ENCODE measurements at places on chromosomes 11 and 22.

DNA sequence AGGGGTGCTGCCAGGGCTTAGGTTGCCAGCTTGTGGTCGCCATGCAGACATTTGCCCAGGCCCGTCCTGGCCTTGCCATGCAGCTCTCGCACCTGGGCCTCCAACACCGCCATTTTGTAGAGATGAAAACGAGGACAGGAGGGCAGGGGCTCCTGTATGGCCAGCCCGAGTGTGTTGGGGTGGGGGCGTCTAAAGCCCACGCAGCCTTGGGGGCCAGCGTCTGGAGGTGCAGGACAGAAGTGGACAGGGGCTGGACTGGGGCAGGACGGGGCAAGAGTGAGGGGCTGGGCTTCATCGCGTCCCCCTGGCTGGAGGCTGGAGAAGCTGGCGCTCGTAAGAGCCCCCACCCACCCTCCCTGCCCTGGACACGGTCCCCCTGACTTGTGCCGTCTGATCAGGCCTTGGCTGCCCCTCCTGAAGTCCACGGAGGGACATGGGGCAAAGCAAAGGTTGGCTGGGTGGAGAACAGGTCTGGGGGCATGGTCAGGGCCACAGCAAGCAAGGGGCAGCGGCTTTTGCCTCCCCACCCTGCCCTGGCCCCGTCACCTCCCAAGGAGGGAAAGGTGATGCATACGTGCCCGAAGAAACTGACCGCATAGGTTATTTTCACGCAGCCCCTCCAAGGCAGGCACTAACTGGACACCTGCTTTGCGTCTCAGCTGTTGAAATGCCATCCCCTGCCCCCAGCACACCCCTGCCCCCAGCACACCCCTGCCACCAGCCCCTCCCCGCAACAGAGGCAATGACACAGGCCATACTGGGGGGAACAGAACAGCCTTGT, 815 bp downstream of the TNNT3 start:
- DNase-seq = no peak

DNA sequence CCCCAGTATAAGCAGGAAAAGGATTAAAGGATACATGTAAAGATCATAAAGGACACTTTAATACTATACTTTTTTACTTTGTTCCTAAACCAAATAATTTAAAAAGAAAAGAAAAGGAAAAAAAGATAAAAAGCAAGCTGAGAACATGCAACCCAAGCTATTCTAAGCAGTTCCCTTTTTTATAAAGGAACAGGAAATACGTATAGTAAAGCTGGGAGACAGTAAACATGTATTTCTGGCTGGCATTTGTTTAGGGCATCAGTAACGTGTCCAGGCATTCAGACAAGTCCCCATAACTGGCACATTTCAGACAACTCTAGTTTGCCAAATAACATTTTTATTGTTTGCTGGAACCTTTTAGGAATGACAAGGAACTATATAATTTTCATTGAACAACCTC, 24.9 kb downstream of the BCO2 start:
- DNase-seq = no peak

GRCh38 chr11:46047520-46047919, 73.7 kb downstream of the PHF21A start:
- no peak for DNase-seq

DNA sequence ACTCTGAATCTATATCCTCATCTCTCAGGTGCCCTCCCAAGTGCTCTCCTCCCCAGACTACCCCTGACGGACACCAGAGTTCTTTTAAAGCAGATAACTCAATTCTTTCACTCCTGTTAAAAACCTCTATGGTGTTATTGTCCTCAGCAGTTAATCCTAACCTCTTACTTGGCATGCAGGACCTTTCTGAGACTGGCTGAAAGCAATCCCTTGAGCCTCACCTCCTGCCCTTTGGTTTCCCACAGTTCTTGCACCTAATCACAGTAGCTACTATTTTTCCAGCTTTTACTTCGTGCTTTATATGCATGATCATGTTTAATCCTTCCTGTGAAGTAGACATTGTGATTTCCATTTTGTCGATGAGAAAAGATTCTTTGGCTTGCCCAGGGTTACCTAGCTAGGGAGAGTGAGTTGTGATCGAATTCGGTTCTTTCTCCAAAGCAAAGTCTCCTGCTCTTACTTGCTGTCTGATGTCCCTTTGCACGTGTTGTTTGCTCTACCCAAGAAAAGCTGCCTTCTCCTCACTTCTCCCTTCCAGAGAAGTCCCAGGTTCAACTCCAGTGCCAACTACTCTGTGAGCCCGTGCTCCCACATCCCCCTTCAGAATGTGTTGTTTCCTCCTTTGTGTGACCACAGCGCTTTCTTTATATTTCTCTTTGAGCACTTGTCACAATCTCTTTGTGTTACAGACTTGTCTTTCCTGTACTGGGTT, 2.1 kb downstream of the UBE2L3 start:
- DNase-seq = no peak

- peak; percentile 25 for DNase-seq
Measured at GRCh38 chr11:45100339-45100738, 46.1 kb upstream of the PRDM11 start.

DNA sequence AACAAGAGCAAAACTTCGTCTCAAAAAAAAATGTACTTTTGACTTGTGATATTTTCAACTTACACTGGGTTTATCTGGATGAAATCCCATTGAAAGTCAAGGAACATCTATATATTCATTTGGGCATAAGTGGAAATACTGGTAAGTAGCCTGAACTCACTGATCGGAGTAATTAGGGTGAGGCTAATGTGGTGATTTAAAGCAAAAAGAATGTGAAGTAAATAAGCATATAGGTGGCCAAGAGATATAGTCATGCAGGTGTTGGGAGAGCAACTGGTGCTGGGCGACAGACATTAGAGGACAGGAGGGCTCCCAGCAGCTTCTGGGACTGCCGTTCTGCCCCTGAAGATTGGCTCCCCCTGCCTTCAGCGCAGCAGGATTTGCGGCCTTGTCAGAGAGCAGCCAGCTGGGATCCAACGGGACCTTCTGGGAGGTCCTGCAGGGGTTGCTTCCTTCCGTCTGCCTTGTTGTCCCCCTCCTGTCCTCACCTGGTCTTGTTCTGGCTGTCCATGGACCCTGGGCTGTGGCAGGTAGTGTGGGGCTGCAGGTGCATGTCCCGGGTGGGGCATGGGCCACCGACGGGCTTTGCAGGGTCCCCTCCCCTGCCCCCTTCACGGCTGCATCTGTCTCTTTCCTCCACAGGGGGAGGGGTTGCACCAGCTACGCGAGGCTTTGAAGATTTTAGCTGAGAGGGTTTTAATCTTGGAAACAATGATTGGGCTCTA, 14.1 kb downstream of the RHBDD3 start:
- DNase-seq = no peak

DNA sequence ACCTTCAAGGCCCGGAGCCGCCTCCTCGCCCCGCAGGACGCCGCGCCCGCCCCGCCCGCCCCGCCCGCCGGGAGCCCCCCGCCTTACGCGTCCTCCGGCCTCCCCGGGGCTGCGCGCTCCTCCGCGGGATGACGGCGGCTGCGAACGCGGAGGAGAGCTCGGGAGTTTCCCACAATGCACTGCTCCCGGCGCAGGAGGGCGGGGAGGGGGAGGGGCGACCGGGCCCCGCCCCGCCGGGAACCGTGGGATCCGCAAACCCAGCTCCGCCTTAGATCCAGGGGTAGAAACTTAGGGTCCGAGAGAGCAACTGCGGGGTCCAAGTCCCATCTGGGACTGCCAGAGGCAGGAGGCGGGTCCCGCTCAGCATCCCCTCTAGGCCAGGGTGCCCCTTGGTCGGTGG, at the start of gene CEND1:
TSS of gene CEND1 (minus strand) at position 148 of the 400 bp plus-strand sequence. CDS start 1,514 bp downstream, outside the sequence.
- DNase-seq = peak; percentile 58

DNA sequence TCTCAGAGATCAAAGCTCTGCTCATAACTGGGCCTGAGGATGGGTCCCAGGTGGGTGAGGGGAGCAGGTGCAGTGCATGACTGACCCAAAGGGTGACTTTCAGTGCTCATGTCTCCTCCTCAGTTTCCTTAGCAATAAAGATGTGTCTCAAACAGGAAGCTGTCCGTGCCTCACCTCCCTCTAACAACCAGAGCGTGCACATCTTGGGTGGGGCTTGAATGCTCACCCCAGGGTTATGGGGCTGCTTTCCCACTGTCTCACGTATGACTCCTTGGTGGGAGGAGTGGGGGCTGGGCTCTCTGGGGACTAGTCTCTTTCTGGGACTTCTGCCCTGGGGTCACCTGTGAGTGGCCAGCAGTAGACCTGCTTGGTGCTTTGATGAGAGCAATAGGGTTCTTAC, 53.9 kb upstream of the PHOX2A start:
- DNase-seq = no peak

- DNase-seq = no peak
Measured at GRCh38 chr11:107547961-107548360, 17.6 kb downstream of the ALKBH8 start.

DNA sequence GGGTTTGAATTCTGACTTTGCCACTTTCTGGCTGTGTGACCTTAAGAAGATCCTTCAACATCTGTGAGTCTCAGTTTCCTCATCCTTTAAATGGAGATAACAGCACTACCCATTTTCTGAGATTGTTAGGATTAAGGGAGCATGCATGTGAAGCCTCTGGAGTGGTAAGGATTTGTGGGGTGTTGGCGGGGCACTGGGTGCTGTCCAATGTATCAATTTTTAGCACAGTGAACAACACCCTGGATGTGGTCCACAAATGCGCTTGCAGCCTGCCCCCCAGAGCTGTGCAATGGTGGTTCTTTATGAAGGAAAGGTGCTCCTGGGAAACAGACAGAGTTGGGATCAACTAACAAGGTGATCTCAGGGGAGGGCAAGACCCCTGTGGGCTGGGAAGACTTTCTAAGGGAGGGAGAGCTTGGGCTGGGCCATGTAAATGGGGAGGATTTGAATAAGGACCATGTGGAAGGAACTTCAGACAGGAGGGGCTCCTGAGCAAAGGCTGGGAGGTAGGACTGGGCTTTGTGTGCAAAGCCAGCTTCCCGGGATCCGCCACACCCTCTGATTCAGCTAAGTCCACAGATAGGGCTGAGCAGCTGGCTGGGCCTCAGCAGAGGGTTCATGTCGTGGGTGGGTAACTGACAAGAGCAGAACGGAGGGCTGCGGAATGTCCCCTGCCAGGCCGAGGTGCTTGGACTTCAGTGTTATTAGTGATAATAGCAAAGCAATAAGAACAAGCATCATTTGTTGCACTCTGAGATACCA, 22.7 kb upstream of the RASD2 start:
- DNase-seq = no peak

DNA sequence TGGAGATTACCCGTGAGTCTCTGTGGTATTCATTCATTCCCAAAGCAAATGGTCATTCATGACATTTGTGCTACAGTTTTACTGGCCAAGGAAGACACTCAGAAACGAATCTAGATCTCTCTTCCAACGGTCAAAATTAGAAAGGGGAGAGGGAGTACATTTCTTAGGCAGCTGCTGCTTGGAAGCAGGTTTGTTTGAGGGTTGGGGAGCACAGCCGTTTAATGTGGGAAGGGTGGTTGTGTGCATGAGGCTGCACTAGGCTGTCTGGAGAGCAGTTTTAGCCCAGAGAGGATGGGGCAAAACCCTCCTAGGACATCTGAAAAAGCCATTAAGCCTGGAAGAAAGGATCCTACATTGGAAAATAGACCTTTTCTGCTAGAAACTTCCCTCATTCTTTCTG, 29.7 kb upstream of the TIMP3 start:
- no peak for DNase-seq

- no peak for DNase-seq
Measured at GRCh38 chr11:114034956-114035355, 24.6 kb upstream of the ZBTB16 start.

- no peak for DNase-seq
Measured at GRCh38 chr11:14687943-14688627, 44.5 kb downstream of the PDE3B start.

GRCh38 chr11:64378335-64378880, 19.4 kb downstream of the RPS6KA4 start:
- DNase-seq = no peak

DNA sequence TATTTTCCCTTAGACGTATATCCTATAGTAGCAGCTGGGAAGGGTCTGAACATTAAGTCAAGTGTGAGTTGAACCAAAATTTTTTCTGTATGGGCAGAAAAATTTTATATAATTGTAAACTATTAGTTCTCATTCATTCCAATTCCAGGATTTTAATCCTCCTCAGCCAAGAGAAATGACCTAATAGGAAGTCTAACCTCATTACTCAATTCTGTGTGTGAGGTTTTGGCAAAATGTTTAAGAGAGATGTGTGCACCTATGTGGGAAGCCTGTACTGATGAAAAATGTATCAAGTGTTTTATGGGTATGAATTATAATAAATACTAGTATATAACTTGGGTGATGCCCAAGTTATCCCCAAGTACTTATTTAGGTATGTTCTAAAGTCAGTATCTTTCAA, 311.6 kb upstream of the PITPNB start:
- no peak for DNase-seq

DNA sequence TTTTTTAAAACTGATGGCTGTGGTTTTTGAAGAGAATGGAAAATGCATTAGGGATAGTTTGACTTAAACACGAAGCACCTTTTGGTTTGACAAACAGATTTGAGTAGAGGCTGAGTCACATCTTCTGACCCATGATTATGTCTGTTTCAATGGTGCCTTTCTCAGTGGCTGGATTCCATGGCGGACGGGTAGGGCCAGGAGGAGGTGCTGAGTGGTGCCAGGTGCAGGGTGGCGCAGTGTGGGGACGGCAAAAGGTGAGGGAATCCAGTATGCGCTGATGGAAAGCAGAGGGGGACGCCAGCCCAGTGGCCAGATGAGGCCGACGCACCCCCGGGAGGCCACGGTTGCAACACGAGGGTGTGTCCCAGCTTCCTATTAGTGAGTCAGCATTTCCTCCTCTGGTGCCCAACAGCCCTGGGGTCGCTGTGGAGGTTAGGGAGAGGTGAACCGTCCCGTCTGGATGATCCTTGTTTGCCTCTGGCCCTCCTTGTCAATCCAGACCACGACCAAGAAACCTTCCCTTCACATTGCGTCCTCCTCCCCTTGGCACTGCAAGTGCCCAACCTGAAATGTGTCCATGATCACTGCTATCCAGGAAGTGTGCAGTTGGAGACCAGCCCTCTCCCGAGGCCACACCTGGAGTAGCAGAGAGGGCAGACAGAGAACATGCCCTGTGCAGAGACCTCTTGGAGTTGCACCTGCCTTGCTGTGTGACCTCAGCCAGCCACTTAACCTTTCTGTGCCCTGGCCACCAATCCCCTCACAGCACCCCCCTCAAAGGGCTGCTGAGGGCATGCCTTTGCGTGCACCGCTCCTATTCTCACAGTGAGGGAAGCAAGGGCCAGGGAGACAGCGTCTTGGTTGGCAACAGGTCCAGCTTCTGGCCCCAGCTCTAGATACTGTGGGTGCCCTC, 32.5 kb upstream of the ATXN10 start:
- DNase-seq = no peak

GRCh38 chr11:76653674-76654284, 16.8 kb downstream of the LRRC32 start:
- no peak for DNase-seq

Measured in C1 segment of cervical spinal cord (tissue), 14 donors.